ENCODE measurements at places on chromosomes 3 and 15.

- DNase-seq = no peak
Measured at GRCh38 chr3:187104933-187105332, 34.4 kb downstream of the RPL39L start.

- DNase-seq = no peak
Measured at GRCh38 chr3:20424086-20424485, 238.1 kb upstream of the SGO1 start.

GRCh38 chr3:183122257-183122932 lies 23.1 kb upstream of the MCCC1 start:
- no peak for DNase-seq

DNA sequence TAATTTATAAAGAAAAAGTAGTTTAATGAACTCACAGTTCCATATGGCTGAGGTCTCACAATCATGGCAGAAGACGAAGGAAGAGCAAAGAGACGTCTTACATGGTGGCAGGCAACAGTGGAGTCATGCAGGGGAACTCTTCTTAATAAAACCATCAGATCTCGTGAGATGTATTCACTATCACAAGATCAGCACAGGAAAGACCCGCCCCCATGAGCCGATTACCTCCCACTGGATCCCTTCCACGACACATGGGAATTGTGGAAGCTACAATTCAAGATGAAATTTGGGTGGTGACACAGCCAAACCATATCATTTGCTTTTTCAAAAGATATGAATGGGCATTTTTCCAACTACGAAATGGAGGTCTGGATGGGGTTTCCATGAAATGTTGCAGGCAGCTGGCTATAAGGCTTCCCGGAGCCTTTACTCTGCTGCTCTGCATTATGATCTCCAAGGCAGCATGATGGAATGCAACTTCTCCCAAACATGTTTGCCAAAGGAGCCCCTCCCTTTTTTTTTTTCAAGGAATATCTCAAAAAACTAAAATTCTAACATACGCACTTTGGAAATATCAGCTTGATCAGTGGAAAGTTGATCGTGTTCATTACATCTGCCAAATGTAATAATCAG lies 189.7 kb downstream of the MEX3B start:
- no peak for DNase-seq

DNA sequence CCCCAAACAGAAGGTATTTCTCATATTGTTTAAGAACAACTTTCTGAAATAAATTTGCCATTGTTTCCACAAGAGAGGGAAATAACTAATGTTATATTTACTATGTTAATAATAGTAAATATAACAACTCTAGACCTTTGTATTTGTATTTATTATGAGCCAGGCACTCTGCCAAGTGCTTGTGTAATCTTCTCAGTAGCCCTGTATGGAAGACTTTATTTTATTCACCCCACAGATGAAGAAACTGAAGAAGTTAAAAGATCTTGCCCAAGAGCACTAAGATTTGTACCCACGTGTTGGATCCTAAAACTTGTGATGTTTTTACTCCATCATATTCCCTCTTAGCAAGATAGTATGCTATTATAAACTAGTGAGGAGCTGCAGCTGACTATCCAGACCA lies 12.0 kb upstream of the GNB4 start:
- DNase-seq = no peak

- no peak for DNase-seq
Measured at GRCh38 chr3:99884484-99884883, 66.8 kb downstream of the CMSS1 start.

DNA sequence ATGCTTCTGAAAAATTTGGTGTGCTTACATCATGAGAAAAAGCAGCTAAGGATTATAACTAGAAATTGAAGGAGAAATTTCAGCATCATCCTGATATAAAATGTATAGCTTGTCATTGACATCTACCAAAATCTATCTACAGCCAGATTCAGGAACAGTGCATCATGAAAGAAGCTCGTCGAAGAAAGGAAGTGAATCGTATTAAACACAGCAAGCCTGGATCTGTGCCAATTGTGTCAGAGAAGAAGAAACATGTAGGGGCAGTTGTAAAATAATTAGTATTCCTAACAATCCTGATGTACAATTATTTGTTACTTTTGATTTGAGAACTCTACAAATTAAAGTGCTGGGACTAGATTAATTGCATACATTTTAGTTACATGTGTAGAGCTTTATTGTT lies 37.2 kb downstream of the AP4E1 start:
- DNase-seq = no peak

GRCh38 chr3:53190659-53191058 lies 29.6 kb downstream of the PRKCD start:
- DNase-seq = no peak

DNA sequence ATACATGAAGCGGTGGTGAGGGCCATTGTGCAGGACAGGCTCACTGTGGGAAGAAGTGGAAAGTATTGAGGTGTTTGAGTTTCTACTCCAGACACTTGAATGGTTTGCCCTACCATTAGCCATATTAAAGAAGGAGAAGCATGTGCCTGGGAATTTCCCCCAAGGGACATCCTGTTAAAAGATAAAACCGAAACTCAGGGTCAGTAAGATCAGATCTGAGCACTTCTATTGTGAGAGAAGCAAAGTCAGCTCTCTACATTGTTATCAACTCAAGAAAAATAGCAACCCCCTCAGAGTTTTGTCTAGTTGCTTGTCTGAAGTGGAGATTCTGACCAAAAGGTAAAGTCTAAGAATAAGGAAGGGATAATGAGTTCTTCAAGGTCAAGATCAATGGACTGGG lies 269.8 kb downstream of the CHST2 start:
- no peak for DNase-seq

- no peak for DNase-seq
Measured at GRCh38 chr15:62706317-62706716, 336.2 kb upstream of the TPM1 start.

DNA sequence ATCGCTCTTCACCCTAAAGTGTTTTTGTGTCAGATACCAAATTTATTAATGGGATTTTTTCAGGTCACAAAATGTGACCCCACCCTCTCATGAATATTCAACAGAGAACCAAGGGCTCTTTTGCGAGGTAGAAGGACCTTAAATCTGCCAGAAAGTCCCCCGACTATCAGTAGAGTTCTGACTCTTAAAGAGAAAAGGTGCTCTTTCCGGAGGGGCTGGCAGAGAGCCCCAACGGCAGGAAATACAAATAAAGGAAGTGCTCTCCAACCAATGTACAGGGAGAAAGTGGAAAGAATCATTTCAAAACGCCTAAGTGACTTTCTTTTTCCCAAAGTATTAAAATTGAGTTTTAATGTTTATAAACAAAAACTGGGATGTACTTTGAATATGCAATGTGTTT lies 517.2 kb downstream of the FOXP1 start:
- no peak for DNase-seq

- no peak for DNase-seq
Measured at GRCh38 chr3:56800832-56801661, 702 bp downstream of the ARHGEF3 start.

- DNase-seq = no peak
Measured at GRCh38 chr3:179224584-179224983, 26.3 kb downstream of the KCNMB3 start.
